ENCODE measurements at places on chromosomes 5 and 9.

- no peak for DNase-seq
Observed at GRCh38 chr5:89246864-89247263, 363.9 kb upstream of the MEF2C start.

DNA sequence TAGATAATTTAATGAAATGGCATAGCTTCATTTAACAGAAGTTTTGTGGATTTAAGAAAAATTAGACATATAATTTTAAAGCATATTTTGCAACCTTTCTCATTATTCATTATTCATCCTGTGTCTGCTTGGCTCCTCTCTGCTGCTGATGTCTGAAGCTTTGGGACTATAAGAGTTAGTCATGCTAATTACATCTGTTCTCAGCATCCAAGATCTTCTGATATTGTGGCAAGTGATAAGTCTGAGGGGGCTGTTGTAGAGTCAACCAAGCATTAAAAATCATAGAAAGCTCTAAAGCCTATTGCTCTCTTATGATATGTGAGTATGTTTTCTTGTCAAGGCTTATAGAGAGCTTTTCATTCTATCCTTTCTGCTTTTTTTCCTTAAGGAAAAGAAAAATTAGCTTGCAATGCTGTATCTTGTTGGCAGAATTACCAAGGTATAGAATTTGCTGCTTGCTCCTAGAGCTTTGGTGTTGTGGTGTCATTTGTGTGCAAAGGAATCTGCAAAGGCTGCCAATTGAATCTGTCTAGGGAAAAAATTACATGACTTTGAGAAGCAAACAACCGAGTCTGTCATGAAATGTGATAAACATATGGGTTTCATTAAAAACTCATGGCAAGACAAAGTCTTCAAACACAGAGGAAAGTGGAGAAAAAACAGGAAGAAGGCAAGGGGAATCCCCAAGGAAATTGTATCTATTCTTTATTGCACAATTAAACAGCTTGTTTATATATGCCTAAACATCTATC is 156.1 kb upstream of the DAB2 start:
- DNase-seq = no peak

- DNase-seq = peak; percentile 87
Observed at GRCh38 chr5:120446068-120446492, 18.0 kb upstream of the PRR16 start.

- no peak for DNase-seq
Observed at GRCh38 chr9:6128030-6128429, 87.6 kb upstream of the IL33 start.

- no peak for DNase-seq
Observed at GRCh38 chr5:127254729-127255284, 35.8 kb upstream of the MEGF10 start.

GRCh38 chr9:18438300-18438925 is 35.5 kb upstream of the ADAMTSL1 start:
- no peak for DNase-seq

DNA sequence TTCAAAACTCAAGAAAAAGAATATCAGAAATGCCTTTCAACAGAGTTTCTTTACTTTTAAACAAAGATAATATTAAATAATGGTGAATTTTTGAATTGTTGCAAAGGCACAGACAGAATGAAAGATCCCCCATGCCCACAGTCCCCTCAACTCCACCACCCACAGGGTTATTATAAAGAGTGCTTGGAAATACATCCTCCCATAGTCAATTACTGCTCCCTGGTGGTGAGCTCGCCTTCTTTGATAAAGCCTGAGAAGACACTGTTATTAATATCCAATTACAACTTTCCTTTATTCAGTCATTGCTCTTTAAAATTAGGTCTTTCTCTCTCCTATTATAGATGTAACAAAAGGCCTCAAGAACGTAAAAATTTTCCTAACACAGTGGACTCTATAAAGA is 490.2 kb upstream of the RORB start:
- no peak for DNase-seq

GRCh38 chr5:147382776-147383175 is 127.1 kb downstream of the DPYSL3 start:
- DNase-seq = no peak

DNA sequence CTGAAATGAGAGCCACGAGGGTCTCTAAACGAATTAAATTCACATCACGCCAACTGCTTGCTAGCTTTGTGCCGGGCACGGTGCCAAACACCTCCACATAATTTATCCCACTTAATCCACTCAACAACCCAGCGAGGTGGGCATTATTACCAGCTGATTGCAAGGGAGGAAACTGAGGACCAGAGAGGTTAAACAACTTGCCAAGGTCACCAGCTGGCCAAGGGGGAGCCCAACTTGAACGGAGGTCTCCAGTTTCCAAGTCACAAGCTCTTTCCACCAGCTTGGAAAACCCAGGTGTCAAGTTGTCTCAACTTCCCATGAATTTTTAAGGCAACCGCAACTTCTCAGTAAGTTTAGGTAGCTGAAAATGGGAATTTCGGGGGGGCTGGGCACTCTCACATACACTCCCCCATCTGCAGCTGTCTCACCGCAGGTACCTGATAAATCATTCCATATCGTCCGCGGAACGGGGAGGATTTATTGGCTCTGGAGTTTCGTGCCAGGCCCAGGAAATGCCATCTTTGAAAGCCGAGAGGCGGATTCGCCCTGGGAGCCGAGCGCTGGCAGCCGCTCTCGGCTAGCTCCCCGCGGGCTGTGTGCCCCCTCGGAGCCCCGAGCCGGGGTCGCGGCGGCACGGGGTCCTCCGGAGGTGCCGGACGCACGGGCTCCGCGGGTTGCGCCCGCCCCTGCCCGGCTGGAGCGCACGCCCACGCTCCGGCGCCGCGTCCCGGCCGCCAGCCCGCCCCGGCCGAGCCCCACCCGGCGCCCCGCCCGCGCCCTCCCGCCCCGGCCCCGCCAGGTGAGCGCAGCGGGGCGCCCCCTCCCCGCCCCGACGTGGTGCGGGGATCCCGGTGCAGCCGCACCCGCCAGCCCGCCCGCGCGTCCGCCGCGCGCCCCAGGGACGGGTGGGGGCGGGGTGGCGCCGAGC is 617 bp downstream of the PTPN3 start:
- no peak for DNase-seq

Data from SW 1271 (cell line).